ENCODE measurements at places on chromosomes 1 and 21.

GRCh38 chr1:55150880-55151588 is 64.1 kb downstream of the USP24 start:
- no peak for DNase-seq

DNA sequence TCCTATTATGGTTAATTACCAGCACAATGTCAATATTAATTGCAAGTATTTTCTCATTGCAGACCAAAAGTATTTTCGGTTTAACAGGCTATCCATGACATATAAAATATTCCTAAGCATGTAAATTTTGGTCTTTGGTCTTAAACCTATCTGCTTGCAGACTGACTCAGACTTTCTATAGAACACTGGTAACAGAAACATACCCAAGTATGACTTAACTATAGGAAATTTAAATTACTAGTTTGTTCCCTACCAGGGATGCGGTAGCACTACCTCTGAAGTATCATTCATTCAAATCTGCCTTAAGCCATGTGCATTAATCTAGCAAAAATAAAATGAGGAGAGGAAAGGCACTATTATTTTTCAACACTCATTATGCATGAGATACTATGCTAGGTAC is 2.9 kb downstream of the TAF1A start:
- no peak for DNase-seq

DNA sequence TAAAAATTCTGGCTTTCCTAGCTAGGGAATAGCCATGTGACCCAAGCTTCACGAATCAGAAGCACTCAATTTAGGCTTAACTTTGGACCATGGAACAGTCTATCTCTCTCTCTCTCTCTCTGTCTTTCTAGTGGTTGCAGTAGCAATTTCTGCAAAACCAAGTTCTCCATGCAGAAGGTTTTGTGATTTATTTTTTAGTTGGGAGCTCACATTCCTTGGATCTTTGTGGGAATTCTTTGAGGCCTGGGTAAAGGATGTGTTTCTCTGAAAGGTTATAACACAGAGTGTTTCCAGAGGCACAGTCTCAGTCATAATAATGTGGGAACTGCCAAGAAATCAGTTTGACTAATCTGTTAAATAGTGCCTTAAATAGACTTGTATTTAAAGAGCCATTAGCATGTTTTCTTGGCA is 112.3 kb upstream of the COL11A1 start:
- peak; percentile 79 for DNase-seq

DNA sequence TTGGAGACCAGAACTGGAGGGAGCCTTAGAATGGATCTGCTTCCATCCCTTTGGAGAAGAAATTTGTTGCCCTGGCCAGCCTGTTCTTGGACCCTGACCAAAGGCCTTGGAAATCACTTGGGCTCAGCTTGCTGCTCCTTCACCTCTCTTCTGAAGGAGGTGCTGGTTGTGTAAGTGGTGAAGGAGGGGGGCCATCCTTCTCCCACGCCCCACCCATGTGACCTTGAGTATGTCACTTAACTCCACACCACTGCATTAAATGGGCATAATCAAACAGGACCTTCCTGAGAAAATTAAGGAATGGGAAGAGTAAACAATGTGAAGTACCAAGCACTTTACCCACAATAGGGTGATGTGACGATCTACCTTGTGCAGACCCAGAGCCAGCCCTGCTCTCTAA is 68.3 kb upstream of the GJB5 start:
- DNase-seq, result no peak

DNA sequence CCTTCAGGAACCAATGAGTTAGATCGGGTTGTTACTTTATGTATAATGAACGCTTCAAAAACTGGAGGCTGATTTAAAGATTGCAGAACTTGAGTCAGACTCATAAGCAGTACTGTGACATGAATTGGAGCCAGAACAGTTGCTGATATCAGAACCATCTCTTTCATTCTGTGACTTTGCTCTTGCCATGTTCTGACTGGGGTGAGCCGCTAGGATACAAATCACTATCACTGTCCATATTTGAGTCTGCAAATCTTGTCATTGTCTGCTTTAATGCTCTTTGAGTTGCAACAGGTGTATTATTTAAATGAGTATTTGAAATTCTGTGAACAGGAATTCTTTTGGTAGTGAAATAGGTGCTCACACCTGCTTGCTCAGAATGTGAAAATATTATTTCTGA is 52.5 kb downstream of the LRIG2 start:
- no peak for DNase-seq

- no peak for DNase-seq
These were observed 21.8 kb downstream of the PPT1 start for GRCh38 chr1:40075266-40075665.

DNA sequence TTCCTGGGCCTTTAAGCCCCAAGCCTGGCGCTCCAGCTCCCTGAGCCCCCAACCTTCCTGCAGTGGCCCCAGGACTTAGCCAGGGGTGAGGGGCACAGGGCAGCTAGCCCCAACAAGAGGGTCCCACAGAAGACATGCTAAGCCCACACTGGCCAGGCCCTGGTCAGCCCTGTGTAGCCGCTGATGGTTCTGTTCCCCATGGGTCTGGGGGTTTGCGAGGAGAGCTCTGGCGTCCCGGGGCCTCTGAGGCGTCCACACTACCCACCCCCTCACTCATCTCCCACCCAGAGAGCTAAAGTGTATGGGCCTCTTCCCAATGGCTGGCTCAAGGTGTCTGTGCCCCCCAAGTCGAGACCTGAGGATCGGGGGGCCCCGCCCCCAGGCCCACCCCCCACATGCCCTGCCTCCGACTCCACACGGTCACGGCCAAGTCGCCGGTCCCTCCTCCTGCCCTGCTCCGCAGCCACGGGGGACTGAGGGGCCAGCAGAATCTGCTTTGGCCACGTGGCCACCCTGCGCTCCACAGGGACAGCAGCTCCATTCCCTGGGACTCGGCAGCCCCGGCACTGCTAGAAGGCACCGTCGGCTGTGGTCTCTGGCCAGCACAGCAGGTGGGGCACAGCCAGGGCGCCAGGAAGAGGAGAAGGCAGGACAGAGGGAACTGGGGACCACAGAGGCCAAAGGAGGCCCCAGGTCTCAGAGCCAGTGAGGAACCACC is 7.8 kb downstream of the TNFRSF18 start:
- DNase-seq, result no peak

DNA sequence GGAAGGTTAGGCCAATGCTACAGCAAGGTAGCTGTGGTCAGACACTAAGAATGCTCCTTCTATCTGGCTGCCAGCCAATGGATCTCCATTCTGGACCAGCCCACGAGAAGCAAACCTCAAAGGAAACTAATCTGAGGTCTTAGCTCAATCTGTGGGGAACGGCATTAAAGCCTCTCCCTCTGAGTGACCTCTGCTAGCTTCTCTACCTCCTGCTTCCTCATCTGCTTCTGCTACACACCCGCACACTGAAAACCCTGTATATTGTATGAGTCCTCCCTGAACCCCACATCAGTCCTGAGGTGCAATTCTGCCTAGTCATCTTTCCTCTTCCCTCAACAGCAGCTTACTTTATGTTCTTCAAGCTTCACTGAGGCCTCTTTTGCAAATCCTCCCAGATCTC is 6.9 kb upstream of the GALE start:
- no peak for DNase-seq

DNA sequence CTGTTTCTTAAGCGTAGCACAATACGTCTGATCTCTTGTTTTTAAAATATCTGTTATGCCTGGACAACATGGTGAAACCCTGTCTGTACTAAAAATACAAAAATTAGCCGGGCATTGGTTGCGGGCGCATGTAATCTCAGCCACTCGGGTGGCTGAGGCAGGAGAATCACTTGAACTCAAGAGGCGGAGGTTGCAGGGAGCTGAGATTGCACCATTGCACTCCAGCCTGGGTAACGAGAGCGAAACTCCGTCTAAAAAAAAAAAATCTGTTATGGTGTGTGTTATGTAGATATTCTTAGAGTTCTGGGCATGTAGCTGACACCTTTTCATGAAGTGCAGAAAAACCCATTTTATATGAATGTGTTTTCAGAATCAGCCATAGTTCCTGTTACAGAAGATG is 38.2 kb downstream of the RABGAP1L start:
- no peak for DNase-seq

DNA sequence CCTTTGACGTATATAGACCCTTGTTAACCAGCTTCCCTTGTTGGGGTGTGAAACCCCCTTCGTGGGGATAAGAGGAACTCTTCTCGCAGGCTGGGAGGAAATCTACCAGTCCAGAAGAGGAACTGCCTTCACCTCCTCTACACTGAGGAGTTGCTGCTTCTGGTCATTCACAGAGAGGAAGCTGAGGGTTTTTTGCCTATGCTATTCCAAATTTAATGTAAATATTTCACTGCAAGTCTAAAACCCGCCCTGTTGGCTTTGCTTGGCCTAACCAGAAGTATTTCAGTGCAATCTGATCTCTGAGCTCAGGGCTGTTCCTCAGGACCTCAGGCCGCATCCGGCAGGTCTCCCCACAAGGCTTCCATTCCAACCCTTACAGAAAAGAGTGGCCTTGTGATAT is 150.1 kb downstream of the HIVEP3 start:
- DNase-seq, result no peak

DNA sequence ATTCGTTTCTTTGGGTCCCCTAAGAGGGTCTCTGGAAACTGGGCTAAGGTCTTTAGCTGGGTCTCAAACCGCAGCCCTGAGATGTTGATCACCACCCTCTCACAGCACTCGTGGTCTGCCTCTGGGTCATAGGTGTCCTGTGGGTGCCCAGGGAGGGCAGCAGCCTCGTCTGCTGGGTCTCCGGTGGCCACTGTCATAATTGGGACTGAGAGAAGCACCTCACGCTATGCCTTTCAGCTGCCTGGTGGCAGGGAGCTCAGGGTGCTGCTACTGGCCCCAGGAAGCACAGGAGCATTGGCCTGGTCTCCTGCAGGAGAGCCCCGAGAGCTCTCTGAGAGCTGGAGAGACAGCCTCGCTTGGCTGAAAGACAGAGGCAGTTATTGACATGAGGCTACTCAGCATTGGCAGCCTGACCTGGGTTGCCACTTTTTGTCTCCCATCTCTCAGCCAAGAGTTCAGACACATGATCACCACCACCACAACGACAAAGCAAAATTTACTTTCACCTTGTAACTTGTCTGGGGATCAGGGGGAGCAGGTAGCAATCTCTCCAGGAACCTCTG is 1.5 kb downstream of the KCNA2 start:
- no peak for DNase-seq

GRCh38 chr1:20429296-20429695 is 56.7 kb downstream of the CAMK2N1 start:
- peak; percentile 7 for DNase-seq

- no peak for DNase-seq
These were observed 2.3 kb downstream of the RCC2 start for GRCh38 chr1:17437260-17437579.

GRCh38 chr1:198113342-198113750 is 43.5 kb upstream of the NEK7 start:
- peak; percentile 76 for DNase-seq

Measured in EL (cell line).